NCI-H1048 (cell line): ENCODE measurements at places on chromosomes 2 and 18.

- DNase-seq: no peak
Measured at GRCh38 chr2:49237867-49238603, 83.7 kb upstream of the FSHR start.

DNA sequence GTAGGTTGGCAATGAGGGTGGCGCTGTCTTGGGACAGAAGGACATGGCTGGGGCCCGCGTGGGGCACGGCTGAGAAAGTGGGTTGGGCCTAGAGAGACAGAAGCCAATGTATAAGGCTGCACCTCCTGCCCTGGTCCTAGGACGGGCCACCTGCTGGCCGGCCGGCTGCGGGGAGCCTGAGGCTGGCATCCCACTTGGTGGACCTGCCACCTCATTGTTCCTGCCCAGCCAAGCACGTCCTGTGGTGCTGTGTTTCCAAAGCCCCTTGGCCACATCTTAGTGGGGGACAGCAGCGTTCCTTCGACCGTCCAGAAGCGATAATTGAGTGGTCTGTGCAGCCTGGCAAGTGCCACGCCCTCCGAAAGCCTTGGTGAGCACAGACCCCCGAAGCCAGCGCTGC, 223.9 kb downstream of the LDLRAD4 start:
- no peak for DNase-seq

DNA sequence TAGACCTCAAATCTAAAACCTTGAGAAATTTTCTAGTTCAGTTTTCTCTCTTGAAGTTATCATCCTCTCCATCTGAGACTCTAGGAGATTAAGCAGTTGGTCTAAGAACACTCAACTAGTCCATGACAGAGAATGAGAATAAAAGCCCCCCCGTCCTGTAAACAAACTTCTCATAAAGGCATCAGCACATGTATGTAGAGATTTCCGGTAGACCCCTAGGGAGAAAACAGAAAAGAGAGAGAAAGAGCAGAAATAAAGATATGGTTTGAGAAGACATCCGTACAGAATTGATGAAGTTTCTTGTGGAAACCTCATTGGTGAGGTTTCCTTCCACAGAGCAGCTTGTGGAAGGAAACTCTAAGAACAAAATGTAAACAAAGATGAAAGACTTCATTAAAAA, 3.2 kb upstream of the GPR155 start:
- no peak for DNase-seq

DNA sequence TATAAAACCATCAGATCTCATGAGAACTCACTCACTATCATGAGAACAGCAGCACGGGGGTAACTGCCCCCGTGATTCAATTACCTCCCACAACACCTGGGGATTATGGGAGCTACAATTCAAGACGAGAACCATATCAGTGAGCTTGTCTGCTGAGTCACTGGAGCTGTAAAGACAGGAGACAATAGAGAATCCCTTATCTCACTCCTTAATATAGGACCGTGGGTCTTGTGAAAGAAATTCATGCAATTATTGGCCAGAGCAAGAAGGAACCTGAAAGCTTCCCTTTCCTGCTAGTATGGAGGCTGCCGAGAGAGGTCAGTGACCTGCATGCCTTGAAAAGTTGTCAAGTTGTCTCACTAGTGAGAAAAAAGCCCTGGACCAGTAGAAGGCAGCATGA, 9.5 kb upstream of the TNFAIP6 start:
- DNase-seq: no peak
